Fibroblast of the aortic adventitia (primary cell): ENCODE measurements at places on chromosomes 6 and 20. TPM values are rescaled to one million over a fixed set of nuclear protein-coding genes. Genes with fewer than 3 reads are reported as not detected.

Gene SNAP25
- total RNA-seq, result 0.65 and 3.1 TPM in 2 replicates

Gene RIOK1
- 13.7 and 16.8 TPM in 2 replicates for total RNA-seq

Gene HEBP2
- total RNA-seq, result 17.1 and 40.7 TPM in 2 replicates

Gene RBM39
- 236 and 510 TPM in 2 replicates for total RNA-seq

Gene TRIM10
- total RNA-seq, result not detected in 2 replicates

Gene RAET1L
- total RNA-seq, result not detected in 2 replicates

Gene SALL4
- total RNA-seq, result 0.36 and 4.1 TPM in 2 replicates

Gene GABRR1
- total RNA-seq, result not detected in 2 replicates

Gene NKAPL
- 1.3 and 1.9 TPM in 2 replicates for total RNA-seq

Gene LHFPL5
- not detected in 2 replicates for total RNA-seq

Gene JPH2
- under 0.01 and 0.82 TPM in 2 replicates for total RNA-seq

Gene RIMS4
- 0.27 and 0.41 TPM in 2 replicates for total RNA-seq

Gene SMLR1
- total RNA-seq, result not detected in 2 replicates

Gene C2
- total RNA-seq, result 4.4 and 48.2 TPM in 2 replicates

Gene MOG
- not detected in 2 replicates for total RNA-seq

Gene DLL1
- 0.09 and 4.9 TPM in 2 replicates for total RNA-seq

Gene CST4
- not detected in 2 replicates for total RNA-seq

Gene SIRPB2
- not detected in 2 replicates for total RNA-seq

Gene SPDEF
- total RNA-seq, result not detected in 2 replicates

Gene HCRTR2
- total RNA-seq, result not detected in 2 replicates

Gene NRSN1
- not detected in 2 replicates for total RNA-seq

Gene ADGRF1
- not detected in 2 replicates for total RNA-seq

Gene OLIG3
- total RNA-seq, result 0.74 TPM in 1 of 2 replicates, not detected in the other

Gene SLC17A2
- 0.09 TPM in 1 of 2 replicates, not detected in the other for total RNA-seq

Gene PKIB
- 0.57 and 3.1 TPM in 2 replicates for total RNA-seq

Gene CLPSL1
- total RNA-seq, result not detected in 2 replicates

Gene PACRG
- 0.63 and 2.9 TPM in 2 replicates for total RNA-seq

Gene LAMP5
- 0.18 TPM in 1 of 2 replicates, not detected in the other for total RNA-seq

Gene GRIK2
- total RNA-seq, result 8.3 and 8.9 TPM in 2 replicates

Gene ESR1
- total RNA-seq, result 2.7 and 3.4 TPM in 2 replicates

Gene TFAP2C
- 0.08 TPM in 1 of 2 replicates, not detected in the other for total RNA-seq

Gene ELOVL2
- total RNA-seq, result 0.16 and 0.18 TPM in 2 replicates

Gene NTSR1
- total RNA-seq, result 8.0 TPM in 1 of 2 replicates, not detected in the other

Gene MUC21
- not detected in 2 replicates for total RNA-seq

Gene MAS1
- under 0.01 and 0.08 TPM in 2 replicates for total RNA-seq

Gene TIAM2
- total RNA-seq, result 8.9 and 11.2 TPM in 2 replicates

Gene SYNE1
- 133 and 193 TPM in 2 replicates for total RNA-seq

Gene HLA-DQB1
- total RNA-seq, result not detected in 2 replicates

Gene TREML1
- not detected in 2 replicates for total RNA-seq

Gene PNPLA1
- total RNA-seq, result 0.09 TPM in 1 of 2 replicates, not detected in the other

Gene AGPAT4
- total RNA-seq, result 5.5 and 11.6 TPM in 2 replicates

Gene PRL
- not detected in 2 replicates for total RNA-seq

Gene TMEM63B
- 7.2 and 20.7 TPM in 2 replicates for total RNA-seq

Gene PTCHD4
- total RNA-seq, result 5.2 and 9.8 TPM in 2 replicates

Gene GNAS-AS1
- total RNA-seq, result 0.25 and 0.81 TPM in 2 replicates

Gene COL21A1
- 29.0 and 29.5 TPM in 2 replicates for total RNA-seq

Gene NCOA6
- total RNA-seq, result 11.3 and 14.3 TPM in 2 replicates

Gene TOX2
- total RNA-seq, result 0.74 and 5.2 TPM in 2 replicates

Gene ENPP3
- total RNA-seq, result not detected in 2 replicates

Gene ARG1
- total RNA-seq, result not detected in 2 replicates

Gene BTN2A1
- 11.7 and 17.9 TPM in 2 replicates for total RNA-seq

Gene RRAGD
- 1.4 and 15.1 TPM in 2 replicates for total RNA-seq

Gene TRIM31
- not detected in 2 replicates for total RNA-seq

Gene FNDC1
- 0.16 and 1.6 TPM in 2 replicates for total RNA-seq

Gene GPR6
- total RNA-seq, result not detected in 2 replicates

Gene RFX6
- not detected in 2 replicates for total RNA-seq

Gene SLC24A3
- 0.57 TPM in 1 of 2 replicates, not detected in the other for total RNA-seq

Gene SLC25A27
- 6.2 and 27.3 TPM in 2 replicates for total RNA-seq
